ENCODE measurements at places on chromosomes 5 and 9.

GRCh38 chr5:116209166-116209565 is 124.3 kb downstream of the COMMD10 start:
- DNase-seq, result peak; percentile 76

DNA sequence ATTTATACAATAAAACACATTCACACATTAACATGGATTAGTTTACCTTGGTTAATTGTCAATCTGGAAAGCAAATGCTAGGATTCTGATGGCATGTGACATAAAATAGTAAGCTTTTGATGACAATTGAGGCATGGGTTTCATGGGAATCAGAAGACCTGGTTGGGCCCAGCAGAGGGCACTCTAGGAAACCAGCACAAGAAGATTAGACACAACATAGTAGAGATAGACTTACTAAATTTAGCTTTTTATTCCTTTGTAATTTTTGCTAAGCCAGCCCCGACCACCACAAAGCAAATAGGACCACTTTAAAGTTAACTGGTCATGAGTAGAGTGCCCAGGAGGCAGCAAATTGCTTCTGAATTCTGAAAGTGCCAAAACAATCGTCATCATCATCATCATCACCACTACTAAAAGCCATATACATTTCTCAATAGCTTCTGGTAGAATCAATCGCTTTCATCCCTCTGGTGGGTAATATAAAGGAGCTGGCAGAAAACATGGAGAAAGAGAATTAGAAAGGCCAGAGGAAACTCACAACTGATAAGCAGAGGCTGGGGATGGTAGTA is 163.2 kb downstream of the ARRDC3 start:
- DNase-seq, result no peak

DNA sequence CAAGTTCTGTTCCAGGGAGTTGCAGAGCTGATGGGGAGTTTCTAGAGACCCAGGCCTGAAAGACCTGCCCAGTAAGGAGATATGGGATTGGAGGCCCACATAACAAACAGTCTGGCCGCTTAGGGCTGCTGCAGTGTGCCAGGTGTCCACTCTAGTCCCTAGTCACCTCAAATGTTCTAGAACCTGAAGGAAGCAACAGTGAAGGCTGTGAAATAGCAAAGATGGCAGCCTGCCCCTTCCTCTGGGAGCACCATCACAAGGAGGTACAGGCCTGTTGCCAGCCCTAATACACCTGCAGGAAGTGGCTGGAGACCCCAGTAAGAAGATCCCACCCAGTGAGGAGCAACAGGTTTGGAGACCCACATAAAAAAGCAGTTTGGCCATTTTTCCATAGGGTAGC is 783.8 kb upstream of the EDIL3 start:
- no peak for DNase-seq

- no peak for DNase-seq
These were observed 14.0 kb downstream of the CCDC187 start for GRCh38 chr9:136289651-136290507.

- peak; percentile 1 for DNase-seq
These were observed 563 bp upstream of the FGF10 start for GRCh38 chr5:44389823-44390143.

- DNase-seq, result no peak
These were observed 8.7 kb downstream of the GAPT start for GRCh38 chr5:58499941-58500340.

GRCh38 chr5:67372887-67373286 is 176.3 kb upstream of the CD180 start:
- DNase-seq, result no peak

DNA sequence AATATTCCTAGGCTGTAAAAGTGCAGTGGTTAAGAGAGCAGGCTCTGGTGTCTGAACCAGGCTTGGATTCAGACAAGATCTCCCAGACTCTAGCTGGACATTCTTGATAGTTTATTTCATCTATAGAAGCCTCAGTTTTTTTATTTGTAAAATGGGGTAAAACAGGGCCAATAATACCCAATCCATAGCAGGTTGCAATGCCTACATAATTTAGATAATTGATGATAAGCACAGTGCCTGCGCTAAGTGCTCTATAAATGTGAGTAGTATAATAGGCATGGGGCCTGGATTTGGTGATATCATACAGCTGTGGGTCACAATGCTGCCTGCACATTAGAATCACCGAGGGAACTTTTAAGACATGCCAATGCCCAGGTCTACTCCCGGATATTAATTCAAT is 603.5 kb downstream of the ISL1 start:
- no peak for DNase-seq

GRCh38 chr9:122219856-122220672 is 8.7 kb downstream of the LHX6 start:
- peak; percentile 22 for DNase-seq

DNA sequence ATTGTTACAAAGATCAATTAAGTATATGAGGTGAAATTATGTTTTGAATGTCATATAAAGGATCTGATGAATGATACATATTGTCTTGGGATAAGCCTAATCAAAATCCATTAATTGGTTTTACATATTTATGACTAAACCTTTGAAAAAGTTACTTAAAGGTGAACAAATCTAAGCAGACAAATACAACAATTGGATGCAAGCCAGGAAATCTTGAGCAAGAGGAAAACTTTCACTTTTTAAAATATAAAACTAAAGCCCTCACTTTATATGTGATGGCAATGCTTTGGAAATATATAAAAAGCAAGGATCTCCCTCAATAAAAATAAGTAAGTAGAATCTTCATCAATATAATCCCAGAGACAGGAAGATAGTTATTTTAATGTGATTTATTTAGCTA is 80.1 kb downstream of the EDIL3 start:
- DNase-seq, result peak; percentile 56

DNA sequence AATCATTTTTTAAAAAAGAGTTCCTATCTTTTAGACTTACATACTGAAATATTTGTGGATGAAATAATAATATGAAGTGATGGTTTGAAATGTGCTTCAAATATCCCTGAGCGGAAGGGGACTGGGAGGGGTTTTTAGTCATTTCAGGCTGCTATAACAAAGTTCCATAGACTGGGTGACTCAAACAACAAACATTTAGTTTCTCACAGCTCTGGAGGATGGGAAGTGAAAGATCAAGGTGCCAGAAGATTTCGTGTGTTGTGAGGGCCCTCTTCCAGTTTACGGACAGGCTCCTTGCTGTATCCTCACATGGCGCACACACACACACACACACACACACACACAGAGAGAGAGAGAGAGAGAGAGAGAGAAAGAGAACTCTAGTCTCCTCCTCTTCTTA is 27.1 kb upstream of the TEX10 start:
- peak; percentile 67 for DNase-seq

DNA sequence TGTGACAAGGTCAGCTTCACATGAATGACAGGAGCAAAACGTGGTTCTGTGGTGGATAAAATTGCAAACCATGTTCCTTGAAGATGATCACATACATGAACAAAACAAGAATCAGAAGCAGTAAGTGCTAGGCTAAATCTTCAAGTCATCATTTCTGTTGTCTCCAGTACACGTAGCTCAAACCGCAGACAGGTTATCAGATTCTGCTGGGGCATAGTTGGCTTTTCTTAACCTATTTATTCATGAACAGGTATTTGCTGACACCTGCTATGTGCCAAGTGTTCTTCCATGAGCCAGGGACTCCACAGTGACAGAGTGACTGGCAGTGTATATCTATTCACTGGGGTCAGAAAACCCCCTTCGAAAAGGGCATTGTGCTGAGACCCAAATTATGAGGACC is 20.8 kb downstream of the MFAP3 start:
- no peak for DNase-seq

DNA sequence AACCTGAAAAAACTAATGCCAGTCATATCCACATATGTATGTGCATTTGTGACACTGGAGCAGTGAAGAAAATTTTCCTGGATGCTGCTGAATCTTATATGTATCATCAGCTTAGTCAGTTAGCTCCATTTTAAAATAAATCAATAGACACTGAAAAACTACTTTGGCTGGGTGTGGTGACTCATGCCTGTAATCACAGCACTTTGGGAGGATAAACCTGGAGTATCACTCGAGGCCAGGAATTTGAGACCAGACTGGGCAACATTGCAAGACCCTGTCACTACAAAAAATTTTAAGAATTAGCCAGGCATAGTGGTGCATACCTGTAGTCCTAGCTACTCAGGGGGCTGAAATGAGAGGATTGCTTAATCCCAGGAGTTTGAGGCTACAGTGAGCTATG is 511.0 kb upstream of the TLE4 start:
- DNase-seq, result no peak

DNA sequence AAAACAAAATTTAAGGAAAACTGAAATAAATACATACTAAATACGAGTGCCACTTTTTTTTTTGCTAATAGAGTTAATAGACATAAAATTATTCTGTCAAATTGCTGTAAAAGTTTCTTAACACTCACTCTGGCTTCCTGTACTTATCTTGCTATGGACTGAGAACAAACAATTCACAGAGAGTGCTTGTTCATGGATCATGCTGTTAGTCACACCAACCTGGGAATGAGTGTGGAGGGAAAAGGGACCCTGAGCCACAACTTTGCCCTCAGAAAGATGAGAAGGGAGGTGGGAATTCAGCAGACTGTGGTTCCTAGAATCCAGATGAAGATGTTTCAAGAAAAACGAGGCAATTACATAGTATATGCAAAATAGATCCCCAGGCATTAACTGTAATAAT is 246.9 kb downstream of the FBXL7 start:
- DNase-seq, result no peak

DNA sequence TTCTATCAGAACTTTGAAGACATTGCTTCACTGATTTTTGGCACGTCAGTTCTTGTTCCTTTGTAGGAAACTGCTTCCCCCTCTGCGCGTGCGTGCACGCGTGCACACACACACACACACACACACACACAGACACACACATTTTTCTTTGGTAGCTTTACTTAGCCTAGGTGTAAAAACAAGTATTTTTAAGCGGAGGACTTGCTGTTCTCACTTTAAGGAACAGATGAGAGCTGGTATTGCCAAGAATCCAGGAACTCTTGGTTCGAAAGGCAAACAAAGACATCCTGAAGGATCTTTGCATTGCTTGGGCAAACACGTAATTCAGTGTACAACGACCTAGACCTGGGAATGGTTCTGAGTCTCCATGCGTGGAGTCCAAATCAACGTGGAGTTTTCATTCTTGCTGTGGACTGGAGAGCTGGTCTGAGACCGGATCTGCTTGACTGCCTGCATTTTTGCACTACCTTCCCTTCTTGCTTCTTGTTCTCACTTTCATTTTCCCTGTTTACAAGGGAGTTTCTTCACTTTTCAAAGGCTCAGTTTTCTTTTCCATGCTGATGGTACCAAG is 8.2 kb downstream of the TMEM268 start:
- DNase-seq, result no peak

DNA sequence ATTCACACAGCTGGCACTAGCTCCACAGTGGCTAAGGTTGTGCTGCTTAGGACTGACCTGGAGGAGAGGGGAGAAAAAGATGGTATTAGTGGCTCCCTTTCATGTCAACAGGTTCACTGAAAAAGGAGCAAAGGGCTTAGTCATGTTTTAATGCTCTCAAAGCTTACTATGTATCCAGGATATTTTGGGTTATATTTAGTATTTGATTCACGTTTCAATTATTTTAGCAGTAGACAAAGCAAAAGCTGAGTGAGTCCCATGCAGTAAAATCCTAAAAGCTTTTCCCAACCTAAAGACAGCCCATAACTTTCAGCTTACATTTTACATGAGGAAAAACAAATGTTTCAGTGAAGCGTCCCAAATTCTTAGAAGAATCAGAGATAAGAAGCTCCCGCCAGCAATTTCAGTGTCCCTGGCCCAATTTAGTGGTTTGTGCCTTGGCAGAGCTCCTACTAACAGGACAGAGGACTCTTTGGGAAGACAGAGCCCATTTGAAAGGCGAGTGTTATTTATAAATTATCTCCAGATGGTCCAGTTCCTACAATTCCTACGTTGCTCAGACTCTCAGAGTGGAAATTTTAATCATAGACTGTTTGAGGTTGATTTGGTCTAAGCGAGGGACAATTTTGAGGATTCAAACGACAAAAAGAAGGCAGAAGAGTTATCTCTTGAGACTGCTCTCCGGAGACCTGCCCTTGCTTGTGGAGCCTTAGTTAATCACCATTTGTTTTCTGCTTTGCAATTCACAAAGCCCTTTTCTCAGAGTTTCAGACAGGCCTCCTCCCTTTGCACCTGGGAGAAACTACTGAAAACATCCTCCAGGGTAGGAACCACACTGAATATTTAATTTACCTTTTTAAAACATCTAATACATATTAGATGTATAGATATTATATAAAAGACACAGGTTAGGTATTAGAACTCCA is 225.0 kb upstream of the ANKRD55 start:
- peak; percentile 61 for DNase-seq

DNA sequence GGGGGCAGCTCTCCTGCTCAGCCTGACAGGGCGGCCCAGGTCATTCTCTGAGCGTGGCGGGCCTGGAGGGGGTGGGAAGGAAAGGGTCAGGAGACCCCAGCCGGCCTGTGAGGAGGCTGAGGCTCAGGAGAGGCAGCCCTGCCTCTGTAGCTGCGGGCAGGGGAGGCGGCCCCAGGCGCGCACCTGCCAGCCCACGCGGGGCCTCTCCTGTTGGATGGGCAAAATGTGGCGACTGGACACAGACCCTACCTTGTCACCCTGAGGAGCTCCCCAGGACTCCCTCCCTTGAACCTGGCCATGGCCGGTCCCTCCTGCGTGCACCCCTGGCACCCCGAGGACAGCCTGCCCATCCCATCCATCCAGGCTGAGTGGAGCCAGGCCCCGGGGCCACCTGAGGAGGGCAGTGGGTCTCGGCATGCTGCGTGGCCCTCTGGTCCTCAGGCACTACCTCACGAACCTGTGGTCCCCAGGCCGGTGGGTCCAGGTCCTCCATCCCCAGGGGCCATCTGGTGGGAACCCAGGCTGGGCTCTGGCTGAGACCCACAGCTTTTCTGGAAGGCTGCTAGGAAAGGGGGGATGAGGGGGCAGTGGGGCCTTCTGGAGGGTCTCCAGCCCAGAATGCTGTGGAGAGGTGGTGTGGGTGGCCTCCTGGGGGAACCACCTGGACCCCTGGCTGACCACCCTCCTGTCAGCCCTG is 15.1 kb upstream of the NRARP start:
- DNase-seq, result no peak

GRCh38 chr9:93308676-93309075 is 124.7 kb downstream of the WNK2 start:
- DNase-seq, result no peak

DNA sequence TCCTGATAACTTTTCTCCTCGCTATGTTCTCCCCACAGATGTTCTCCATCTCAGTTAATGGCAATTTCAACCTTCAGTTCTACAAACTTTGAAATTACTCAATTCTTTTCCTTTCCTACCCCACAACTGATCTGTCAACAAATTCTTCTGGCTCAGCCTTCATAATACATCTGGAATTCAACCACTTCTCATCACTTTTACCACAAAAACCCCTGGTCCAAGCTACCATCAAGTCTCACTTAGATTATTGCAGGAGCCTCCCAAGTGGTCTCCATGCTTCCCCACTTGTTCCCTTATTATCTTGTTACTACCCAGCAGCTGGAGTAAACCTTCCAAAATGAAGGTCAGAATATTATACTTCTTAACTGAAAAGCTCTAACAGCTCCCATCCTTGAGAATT is 110.1 kb downstream of the FBN2 start:
- peak; percentile 5 for DNase-seq

Measured in fibroblast of the aortic adventitia (primary cell).